ENCODE measurements at places on chromosomes 3 and 15.

GRCh38 chr3:99429502-99429901 is 208.9 kb upstream of the COL8A1 start:
- no peak for DNase-seq

GRCh38 chr3:136657526-136657925 is 94.7 kb downstream of the STAG1 start:
- no peak for DNase-seq

- no peak for DNase-seq
Observed at GRCh38 chr3:124118397-124118796, 126.5 kb upstream of the ROPN1 start.

DNA sequence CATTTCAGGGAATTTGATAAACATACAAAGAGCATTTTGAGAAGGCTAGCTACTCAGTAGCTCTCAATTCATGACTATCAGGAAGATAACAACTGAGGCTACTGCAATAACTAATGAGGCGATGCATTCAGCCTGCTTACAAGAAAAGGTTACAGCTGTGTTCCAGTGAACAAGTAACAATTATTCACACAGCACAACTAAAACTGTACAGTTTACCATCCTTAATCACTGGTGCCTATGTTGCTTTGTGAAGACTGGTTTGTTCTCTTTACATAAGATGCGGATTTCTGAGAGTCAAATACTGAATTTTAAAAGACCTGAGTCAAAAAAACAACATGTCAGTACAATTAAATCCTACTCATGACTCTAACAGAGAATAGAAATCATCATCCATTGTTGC is 526.3 kb downstream of the OTOL1 start:
- DNase-seq, result no peak

DNA sequence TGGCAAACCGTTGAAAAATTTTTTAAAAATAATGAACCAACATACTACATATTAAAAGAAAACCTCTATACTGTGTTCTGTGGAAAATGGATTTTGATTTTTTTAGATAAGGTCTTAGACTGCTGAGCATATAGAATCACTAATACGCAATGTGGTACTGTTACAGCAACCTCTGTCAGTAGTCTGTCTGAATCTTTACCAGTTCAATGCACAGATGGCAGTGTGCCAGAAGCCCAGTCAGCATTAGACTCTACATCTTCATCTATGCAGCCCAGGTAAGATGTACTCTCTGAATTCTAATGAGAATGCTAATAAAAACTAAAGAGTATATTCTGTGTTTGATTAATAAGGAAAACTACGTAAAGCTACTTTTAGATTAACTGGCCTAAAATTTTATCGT is 31.3 kb upstream of the FAH start:
- no peak for DNase-seq

DNA sequence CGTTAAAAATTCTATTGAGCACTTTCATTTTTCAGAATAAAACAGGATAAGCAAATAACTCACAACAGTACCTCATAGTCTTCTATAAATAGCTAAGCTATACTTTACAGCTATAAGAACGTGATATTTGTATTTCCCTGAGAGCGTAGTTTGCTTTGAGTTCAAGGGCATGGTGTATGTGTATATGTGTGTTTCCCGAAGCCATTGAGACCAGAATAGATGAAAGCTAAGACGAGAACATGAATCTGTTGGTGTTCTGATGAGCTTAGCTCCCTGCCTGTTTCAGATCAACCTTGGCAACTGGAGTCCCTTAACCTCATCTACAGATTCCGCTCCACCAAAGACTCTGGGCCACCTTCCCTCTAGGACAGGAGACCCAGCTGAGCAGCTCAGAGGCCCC is 59.5 kb upstream of the MCF2L2 start:
- DNase-seq, result no peak

- no peak for DNase-seq
Observed at GRCh38 chr15:101651554-101652097, 555 bp downstream of the TM2D3 start.

DNA sequence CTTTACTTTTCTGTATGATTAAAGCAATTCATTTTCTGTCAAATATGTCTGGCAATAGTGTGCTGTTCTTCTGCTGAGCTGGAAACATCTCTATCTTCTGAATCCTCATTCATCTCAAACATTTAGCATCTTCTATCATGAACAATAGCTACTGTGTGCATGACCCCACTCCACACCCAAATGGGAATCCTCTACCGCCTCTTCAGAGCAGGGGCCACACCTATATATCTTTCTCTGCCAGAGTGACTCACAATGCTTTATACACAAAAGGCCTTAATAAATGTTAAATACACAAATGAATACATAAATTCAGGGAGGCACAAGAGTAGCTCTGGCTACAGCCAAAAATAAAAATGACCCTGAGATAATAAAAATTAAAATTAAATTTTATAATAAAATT is 8.0 kb downstream of the ALDH1A2 start:
- DNase-seq, result no peak

DNA sequence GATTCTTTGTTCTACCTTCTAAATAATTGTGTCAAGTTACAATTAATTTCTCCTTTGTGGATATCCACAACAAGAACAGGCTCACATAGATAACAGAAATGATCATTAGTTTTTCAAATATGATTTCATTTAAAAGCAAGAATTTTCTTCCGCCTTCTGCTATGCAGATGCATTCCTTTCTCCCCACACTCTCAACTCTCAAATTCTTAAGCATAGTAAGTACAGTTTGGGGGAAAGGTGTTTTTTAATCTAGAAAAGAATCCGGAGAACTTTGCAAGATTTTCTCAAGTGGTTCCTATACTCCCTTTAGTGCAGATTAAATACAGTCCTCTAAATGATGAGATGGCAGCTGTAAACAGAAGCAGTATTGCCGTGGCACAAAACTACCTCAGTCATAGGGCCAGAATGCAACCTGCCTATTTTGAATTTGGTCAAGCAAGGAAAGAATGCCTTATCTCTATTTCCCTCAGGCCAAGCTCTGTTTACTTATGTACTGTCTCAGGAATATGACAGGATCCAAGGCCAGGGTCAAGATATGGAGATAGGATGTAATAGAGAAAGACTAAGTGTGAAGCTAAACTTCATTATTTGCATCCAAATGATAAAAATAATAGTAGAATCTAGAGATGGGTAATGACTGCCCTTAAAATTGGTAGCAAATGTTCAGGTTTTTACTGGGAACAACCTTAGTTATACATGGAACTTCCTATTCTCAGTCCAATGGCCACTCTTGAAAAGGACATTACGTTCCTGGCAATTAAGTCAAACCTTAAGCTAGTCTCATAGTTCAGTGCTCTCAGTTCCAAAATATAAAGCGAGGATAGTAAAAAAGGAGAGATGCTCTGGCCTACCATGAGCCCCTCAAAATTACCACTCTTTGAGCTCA is 77.3 kb upstream of the PHLDB2 start:
- DNase-seq, result no peak

DNA sequence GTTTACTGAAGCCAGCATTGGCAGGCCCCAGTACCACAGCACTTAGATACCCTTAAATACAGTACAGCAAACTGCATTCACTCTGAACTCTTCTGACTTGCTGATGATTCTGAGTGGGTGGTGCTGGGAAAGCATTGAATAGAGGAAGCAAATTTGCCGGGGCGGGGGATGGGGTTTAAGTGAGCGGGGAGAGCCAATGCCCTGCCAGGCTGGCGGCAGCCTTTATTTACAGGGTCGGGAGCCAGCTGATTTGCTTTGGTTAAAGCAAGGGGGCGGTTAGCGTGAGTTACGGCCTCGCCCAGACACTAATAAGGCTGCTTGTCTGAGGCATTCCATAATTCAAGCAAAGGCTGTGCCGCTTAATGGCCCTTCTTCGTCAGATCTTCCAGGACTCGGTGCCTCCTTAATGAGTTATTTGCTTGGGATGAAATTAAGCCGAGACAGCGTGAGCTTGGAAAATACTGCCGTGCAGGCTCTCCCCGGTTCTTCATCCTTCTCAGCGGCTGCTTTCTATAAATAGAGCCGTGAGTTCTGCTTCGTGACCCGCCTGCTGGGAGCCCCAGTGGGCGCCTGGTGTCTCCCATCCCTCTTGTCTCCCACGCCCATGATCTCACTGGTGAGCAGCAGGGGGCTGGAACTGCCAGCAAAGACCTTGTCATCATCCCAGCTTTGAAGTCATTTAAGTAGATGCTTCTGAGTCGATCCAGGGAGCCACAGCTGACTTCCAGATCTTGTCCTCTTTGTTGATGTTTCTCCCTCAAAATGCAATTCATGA is 25.8 kb downstream of the SPSB4 start:
- no peak for DNase-seq

Data from stimulated activated CD8-positive, alpha-beta memory T cell treated with anti-CD3 and anti-CD28 coated beads, Interleukin-7, amount 100 ng/mL, for 1 hour (primary cell).